ENCODE measurements at places on chromosomes 1 and 21. TPM values are rescaled to one million over a fixed set of nuclear protein-coding genes. Genes with fewer than 3 reads are reported as not detected.

DNA sequence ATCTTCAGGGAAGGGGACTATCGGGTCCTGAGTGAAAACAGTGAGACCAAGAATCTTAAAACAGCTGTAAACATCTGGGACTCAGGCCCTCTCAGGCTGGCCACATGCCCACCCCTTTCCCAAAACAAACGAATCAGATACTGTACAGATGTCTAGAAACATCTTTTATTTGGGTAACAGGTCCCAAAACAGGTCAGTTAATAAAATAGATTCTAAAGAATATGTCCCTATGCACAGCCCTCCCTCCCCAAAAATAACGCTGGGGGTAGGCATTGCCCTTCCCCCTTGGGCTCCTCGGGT lies 499 bp upstream of the CRTC2 start:
- no peak for DNase-seq

GRCh38 chr1:222454186-222454585 lies 93.7 kb downstream of the HHIPL2 start:
- DNase-seq = peak; percentile 55

DNA sequence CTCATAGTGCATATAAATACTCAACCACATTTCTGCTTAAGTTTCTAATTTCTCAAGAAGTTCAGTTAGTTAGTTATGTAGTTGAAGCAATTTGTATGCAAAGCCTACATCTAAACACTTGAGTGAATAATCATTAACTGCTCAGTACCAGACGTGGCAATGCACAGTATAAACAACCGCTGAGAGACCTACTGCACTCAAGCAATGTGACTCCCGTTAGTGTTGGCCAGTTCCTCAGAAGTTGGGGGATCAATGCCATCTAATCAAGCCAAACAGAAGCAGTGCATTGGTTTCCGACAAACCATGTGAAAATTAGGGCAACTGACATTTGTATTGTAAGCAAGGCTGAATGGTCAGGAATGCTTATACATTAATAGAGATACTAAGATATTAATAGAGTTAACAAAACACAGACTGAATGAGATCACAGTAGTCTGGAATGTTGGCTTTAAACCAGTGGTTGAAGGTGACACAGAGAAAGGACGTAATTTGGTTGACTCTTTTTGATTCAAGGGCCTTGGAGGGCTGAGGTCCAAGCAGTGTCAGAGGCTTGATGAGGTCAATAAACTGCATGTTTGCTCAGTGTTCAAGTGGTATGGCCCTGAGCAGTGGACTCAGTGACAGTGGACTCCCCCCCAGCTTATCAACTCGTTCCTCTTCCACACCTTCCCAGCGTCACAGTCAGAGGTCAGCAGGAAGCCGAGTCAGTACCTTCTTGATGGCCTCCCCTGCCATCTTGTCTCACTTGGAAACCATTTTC lies 255.5 kb downstream of the CTH start:
- DNase-seq = no peak

GRCh38 chr21:45308194-45309068 lies 20.7 kb upstream of the POFUT2 start:
- DNase-seq = peak; percentile 58

- DNase-seq = peak; percentile 19
These were observed 228.6 kb downstream of the COP1 start for GRCh38 chr1:175978476-175978875.

- no peak for DNase-seq
These were observed 113.0 kb upstream of the SLC25A33 start for GRCh38 chr1:9426291-9426711.

DNA sequence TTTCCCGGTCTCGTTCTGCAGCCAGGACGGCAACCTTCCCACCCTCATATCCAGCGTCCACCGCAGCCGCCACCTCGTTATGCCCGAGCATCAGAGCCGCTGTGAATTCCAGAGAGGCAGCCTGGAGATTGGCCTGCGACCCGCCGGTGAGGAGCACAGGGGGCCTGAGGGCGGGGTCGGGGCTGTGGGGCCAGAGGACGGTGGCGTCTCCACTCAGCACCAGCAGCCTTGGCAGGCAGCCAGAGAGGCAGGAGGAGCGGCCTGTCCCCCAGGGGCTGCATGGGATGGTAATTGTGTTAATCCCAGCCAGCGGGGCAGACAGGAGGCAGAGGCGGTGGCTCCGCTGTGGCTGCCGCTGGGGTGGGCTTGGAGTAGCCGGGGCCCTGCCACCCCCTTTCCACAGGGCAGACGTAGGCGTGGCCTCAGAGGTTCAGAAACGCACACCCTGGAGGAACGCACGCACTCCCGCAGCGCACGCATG lies 12.1 kb downstream of the SAMD11 start:
- DNase-seq = no peak

GRCh38 chr1:160560045-160560705 lies 19.1 kb downstream of the CD84 start:
- DNase-seq = no peak

- DNase-seq = no peak
These were observed 2.4 kb downstream of the SH2D5 start for GRCh38 chr1:20729990-20730689.

GRCh38 chr1:151485685-151486255 lies 25.4 kb upstream of the CGN start:
- DNase-seq = peak; percentile 57

The MANEAL gene
- total RNA-seq = 0.65 TPM

The FAM177B gene
- total RNA-seq = not detected

The PUSL1 gene
- total RNA-seq = 21.3 TPM
